CD4-positive, alpha-beta memory T cell (primary cell): ENCODE measurements at places on chromosomes 16 and 17.

DNA sequence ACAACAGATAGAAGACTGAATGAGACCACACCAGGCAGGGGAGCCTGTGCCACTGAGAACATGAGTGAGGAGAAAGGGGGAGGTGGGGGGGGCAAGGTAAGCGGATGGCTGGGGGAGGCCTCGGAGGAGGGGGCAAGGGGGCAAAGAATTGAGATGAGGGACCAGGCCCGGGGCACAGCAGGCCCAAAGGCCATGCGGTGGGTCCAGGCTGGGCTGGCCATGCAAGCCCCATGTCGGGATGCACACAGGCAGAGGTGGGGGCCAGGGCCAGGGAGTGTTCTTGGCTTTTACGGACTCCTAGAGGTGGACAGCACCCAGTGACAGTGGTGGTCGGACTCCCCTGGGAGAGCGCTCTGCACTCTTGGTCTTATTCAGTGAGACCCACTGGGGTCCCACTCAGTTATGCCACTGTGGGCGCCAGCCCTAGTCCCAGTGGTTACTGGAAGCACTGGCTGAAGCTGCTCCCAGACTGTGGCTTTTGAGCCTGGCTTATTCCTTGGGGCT, 4.8 kb upstream of the MTHFSD start:
- no peak for DNase-seq

DNA sequence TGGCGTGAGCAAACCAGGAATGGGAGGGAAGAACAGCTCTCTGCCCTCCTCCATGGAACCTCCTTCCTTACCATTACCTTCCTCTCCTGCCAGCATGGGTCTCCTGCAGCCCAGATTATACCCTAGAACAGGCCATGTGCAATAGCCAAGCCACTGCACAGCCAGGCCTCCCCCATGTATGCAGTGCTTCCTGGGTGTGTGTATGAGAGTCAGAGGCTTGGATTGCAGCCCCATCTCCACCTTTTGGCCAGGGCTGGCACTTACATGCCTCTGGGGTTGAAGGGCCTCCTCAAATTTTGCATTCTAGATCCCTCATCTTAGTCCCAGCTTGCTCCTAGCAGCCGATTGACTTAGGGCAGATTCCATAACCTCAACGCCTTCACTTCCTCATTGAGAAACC, 133.7 kb downstream of the GSG1L start:
- no peak for DNase-seq

DNA sequence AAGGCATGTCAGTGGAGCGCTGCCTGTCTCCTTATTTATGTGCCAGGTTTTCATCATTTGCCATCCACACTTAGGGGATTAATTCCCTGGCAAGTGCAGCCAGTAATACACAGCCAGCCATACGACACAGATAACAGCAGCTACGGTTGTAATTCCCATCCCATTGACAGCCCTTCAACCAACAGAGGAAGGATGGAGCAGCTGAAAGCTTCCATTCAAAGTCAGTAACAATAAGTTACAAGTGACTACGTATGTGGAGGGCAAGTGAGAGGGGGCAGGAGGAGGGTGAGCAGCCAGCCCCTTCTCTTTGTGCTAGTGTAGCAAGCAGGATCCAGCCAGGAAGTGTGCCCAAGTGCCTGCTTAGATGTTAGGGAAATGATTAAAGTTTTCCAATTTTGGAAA, 53.8 kb upstream of the LYRM9 start:
- no peak for DNase-seq

GRCh38 chr17:50605429-50605828, 29.3 kb upstream of the ABCC3 start:
- DNase-seq = no peak

DNA sequence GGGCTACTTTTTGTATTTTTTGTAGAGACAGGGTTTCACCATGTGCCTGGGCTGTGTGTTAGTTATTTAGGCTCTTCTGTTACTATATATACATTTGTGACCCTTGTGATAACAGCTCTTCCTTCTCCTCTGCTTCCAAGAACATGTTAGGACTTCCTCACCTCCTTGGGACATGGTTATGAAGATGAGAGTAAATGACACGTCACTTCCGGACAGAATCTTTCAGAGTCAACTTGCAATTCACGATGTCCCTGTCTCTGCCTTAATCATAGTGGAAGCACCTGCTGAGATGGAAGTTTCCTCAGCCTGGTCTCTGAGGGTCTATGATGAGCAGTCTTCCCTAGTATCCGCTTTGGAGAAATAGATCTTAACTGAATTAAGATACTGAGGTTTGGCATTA, 42.9 kb downstream of the CCDC42 start:
- DNase-seq = no peak

GRCh38 chr16:87966685-87967185, 15.5 kb downstream of the BANP start:
- DNase-seq = no peak

DNA sequence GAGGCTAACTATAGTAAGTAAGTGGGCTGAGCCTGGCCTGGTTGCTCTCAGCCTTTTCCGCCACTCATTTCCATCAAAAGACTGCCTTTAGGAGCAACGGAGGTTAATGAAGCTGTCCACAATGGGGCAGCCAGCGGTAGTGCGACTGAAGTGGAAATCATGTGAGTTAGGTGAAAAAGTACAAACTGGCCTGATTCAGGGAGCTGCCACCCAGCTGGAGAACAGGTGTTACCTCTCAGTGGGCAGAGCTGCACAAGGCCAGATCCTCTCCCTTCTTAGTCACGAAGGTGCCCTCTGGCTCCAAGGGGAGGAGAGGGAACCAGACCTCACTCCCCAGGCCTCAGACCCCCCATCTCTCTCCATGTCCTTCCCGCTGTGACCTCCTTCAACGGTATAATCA, 34.4 kb upstream of the CDRT4 start:
- DNase-seq = no peak

DNA sequence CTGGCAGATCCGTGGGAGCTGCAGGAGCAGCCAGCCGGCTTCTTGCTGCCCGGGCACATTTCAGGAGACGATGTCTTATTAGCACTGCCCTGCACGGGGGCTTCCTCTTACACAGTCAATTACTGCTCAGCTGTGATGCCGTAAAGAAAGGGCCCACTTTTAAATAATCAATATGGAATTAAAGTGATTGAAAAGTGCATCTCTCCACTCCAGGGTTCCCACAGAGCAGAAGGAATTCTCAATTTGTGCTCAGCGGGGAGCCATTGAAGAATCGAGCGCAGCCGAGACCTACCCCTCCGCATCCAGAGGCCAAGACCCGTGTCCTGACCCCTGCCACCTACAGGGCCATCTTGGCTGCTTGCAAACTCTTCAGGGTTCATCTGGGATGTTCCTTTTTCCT, 399.4 kb upstream of the C16orf82 start:
- no peak for DNase-seq

DNA sequence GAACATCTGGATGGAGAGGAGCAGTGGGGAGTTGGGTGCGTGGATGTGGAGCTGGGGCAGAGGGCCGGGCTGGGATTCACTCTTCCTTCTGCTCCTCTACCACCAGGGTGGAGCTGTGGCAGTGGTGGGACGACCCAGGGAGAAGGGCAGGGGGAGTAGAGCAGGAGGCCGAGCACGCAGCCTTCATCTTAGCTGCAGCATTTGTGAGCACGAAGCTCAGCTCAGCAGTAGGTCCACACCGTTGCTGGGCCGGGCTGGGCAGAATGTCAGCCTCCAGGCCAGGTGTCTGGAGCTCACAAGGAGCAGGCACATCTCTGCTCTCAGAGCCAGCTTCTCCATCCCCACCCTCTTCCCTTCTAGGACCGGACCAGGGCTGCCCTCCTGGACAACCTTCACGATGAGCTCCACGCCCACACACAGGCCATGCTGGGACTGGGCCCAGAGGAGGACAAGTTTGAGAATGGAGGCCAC, 55.7 kb downstream of the OR1D5 start:
- no peak for DNase-seq

DNA sequence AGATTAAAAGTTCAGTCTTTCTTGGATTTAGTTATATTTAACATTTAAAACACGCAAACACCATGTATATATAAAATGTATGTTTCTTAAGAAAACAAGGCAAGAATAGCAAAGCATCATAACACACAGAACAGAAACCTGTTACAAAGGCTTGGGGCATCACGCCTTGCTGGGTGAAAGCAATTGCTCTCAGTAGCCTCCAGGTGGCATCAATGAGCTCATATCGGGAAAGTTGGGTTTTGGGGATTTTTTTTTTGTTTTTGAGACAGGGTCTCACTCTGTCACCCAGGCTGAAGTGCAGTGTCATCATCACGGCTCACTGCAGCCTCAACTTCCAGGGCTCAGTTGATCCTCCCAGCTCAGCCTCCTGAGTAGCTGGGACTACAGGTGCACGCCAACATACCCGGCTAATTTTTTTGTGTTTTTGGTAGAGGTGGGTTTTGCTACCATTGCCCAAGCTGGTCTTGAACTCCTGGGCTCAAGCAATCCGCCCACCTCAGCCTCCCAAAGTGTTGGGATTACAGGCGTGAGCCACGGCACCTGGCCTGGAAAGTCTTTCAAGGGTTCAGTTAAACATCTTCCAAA, 56.9 kb downstream of the CYB5D2 start:
- DNase-seq = peak; percentile 42

DNA sequence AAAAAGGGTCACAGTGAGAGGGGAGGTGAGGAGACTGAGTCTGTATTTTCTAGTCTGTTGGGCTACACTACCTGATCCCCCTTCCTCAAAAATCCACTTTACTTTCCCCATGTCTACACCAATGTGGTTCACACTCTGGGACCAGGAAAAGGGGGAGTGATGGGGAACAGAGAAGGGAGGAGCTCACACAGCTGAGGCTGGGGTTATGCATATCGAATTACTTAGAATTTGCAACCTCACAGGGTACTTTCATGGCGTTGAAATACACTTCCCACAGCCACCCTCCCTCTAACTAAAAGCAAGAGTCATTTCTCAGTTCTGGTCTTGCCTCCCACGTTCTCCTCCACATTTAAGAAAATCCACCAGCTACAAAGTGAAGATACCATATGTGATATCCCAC, 14.1 kb downstream of the MAPT start:
- DNase-seq = no peak

GRCh38 chr16:79628501-79628975, 28.0 kb upstream of the MAF start:
- DNase-seq = no peak

DNA sequence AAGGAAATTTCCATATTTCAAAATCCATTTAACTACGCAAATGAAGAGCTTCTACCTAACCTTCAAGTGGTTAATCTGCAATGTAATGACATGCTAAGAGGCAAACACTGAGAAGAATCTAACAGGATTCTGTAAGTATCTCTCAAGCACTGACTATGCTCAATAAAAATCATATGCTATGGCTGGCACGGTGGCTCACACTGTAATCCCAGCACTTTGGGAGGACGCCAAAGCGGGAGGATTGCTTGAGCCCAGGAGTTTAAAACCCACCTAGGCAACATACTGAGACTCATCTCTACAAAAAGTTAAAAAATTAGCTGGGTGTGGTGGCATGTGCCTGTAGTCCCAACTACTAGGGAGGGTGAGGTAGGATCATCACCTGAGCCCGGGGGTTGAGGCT, 32.7 kb downstream of the GNA13 start:
- no peak for DNase-seq

- no peak for DNase-seq
Observed at GRCh38 chr16:80997964-80998620, 8.6 kb downstream of the CMC2 start.

DNA sequence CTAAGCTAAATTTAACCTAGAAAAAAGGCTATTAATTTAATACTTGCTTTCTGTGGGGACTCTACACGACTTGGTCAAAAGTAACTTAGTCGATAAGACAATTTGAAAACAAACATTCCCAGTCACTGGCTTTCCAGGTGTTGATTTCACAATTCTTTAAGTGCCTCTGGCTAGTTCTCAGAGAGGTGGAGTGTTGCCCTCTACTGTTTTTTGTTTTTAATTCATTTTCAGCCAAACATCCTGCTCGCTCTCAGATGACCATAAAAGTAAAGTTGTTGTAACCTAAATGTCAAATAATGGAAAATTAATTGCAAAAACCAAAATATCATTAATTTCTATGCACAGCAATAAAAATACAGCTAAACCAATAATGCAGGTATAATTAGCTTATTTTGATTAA, 107.1 kb downstream of the MYO1D start:
- DNase-seq = no peak

DNA sequence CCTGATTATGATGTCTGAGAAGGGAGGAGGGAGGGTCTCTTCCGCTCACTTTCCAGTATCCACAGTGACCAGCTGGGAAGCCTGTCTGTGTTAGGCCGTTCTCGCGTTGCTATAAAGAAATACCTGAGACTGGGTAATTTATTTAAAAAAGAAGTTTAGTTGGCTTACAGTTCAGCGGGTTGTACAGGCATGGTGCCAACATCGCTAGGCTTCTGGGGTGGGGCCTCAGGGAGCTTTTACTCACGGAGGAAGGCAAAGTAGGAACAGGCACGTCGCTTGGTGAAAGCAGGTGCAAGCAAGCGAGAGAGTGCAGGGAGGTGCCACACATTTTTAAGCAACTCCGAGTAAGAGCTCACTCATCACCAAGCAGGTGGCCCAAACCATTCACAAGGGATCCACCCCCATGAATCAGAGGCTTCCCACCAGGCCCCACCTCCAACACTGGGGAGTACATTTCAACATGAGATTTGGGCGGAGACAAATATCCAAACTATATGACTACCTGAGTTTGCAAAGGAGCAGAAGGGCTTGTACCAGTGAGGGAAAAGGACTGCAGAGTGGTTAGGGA, 137.5 kb downstream of the CCDC182 start:
- no peak for DNase-seq

DNA sequence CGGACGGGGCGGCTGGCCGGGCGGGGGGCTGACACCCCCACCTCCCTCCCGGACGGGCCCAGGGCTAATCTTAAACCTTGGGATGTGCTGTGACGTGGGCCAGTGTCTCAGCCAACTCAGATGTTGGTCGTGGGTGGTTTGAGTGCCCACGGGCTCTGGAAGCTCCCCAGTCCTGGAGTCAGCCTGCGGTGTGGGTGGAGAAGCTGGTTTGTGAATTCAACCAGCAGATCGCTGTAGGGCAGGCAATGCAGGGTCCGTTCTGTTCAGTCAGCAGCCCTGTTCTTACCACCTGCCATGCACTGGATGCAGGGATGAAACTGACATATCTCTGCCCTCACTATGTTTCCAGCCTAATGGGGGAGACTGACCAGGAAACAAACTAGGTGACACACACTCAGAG, 8.0 kb upstream of the ZNF500 start:
- DNase-seq = no peak

DNA sequence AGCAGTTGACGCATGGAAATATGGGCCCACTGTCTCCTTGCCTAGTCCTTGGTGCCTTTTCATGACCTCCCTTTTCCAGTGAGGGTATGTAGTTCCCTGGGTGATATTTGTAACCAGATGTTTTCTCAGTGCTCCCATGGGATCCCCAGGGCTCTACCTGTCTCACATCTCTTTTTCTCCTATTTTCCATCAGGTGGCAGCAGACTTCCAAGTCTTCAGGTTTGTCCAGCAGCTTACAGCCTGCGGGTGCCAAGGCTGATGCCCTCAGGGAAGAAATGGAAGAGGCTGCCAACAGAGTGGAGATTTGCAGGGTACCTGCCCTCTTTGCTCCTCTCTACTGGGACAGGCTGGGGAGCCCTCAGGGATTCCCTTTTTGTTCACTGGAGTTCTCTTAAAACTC, 89.1 kb downstream of the ELAC2 start:
- no peak for DNase-seq

DNA sequence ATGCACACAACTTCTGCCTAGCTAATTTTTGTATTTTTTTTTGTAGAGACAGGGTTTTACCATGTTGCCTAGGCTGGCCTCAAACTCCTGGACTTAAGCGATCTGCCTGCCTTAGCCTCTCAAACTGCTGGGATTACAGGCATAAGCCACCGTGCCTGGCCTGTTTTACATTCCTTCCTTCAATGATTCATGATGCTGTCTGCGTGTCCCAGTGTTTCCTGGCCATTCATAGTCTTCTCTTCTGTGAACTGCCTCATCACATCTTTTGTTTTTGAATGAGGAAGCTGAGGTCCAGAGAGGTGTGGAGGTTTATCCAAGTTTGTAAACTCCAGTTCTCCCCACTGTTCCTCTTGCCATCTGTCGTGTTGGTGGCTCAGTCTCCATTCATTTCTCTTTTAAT, 64.5 kb upstream of the MED9 start:
- no peak for DNase-seq
